ENCODE measurements at places on chromosomes 6 and 20.

DNA sequence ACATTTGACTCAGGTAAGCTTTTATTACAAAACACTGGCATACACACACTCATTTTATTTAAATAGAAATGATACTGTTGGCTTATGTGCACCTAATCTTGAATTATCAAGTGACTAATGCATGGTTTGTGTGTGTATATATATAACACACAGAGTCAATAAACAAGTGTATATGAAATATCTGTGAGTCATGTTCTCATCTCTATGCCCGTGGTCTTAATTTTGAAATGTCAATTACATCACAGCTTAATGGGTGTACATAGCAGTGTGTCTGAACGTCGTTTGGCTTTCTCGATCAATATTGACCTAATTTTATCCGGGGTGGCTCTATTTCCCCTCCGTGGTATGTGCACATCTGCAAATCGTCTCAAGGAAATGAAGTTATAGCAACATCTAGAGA is 104.0 kb upstream of the ZFP64 start:
- no peak for DNase-seq

DNA sequence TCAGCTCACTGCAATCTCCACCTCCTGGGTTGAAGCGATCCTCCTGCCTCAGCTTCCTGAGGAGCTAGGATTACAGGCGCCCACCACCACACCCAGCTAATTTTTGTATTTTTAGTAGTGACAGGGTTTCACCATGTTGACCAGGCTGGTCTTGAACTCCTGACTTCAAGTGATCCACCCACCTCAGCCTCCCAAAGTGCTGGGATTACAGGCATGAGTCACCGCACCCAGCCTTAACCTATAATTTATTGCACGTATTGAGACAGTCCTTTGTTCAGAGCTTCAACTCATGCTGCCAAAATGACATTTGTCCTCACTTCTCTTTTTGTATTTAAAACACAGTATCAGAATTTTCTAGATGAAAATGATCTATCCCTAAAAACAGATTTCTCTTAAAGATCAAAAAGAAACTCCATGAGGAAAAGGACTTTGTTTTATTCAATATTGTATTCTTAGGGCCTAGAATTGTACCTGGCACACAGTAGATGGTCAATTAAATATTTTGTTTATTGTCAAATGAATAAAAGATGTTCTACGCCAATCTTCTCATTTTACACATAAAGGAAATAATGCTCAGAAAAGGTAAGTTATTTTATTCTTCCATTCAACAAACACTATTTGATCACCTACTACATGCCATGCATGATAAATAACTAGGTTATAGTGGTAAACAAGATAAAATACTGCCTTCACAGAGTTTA is 10.8 kb downstream of the SERAC1 start:
- no peak for DNase-seq

GRCh38 chr6:104484626-104485025 is 375.1 kb downstream of the HACE1 start:
- no peak for DNase-seq

- DNase-seq = no peak
These were observed 58.8 kb upstream of the CNKSR3 start for GRCh38 chr6:154569156-154569862.

GRCh38 chr6:132687306-132687705 is 26.5 kb downstream of the VNN1 start:
- no peak for DNase-seq

DNA sequence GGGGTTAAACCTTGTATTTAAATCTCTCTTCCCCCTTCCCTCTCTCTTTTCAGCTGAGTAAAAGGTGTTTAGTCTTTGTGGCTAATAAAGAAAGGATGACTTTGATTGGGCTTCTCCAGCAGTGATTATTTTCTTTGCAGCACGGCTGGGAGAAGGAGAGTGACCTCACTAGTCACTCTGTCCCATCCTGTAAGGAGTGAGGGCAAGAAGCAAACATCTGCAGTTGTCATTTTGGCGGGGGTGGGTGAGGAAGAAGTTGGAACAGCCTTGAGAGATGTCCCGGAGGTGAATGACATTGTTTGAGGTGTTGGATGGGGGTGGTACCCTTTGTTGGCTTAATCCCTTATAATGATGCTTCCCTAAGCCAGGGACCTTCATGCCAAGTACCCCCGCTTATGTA is 223.6 kb downstream of the EYA2 start:
- no peak for DNase-seq

- DNase-seq = no peak
These were observed 253.1 kb downstream of the C6orf118 start for GRCh38 chr6:165056292-165056691.

DNA sequence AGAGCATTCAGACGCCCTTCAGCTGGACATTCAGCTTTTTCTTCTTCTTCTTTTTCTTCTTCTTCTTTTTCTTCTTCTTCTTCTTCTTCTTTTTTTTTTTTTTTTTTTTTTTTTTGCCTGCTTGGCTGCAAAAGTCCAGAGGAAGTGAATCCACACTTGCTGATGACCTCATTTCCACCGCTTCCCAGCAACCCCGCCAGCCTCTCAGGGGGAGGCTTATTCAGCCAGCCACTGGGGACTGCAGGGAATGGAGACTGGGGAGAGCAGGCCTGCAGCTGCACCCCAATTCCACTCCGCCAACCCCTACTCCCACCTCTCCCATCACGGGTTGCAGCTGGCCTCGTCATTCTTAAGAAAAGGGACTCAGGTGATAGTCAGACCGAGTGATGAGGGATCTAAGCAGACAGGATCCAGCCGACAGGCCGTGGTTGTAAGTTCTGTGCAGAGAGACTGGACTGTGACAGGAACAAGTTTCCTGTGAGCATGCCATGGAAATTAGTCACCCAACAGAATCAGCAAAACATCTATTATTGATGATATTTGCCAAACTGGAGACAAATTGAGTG is 59.0 kb upstream of the QKI start:
- DNase-seq = peak; percentile 37

DNA sequence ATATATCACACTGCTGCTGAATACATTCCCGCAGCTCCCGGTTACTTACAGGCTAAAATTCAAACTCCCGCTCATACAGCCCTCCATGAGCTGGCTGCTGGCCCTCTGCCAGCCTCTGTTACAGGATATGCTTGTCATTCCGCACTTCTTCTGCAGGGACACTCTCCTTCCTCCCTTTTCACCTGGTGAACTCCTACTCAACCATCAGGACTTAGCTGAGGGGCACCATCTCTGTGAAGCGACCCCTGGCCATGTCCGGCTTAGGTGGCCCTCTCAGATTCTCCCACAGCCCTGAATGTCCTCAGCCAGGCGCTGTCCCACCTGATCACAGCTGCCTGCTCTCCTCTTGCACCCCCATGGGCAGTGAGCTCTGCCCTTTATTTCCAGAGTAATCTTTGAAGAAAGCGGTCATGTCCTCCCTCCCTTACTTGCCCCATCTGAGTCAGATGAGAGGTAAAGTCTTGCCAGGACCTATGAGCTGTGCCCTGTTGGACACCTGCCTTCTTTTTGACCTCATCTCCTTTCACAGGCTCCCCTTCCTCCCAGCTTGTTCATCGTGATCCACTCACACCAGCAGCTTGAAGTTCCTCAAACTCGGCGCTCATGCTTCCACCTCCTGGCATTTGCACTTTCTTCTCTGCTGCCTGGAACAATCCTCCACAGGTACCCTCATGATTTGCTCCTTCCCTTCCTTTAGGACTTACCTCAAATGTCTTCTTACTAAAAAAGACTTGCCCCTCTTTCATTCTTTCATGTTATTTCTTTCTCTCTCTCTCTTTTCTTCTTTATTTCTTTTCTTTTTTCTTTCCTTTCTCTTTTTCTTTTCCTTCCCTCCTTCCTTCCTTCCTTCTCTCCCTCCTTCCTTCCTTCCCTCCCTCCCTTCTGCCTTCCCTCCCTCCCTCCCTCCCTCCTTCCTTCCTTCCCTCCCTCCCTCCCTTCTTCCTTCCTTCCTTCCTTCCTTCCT is 5.6 kb downstream of the CYP24A1 start:
- no peak for DNase-seq

DNA sequence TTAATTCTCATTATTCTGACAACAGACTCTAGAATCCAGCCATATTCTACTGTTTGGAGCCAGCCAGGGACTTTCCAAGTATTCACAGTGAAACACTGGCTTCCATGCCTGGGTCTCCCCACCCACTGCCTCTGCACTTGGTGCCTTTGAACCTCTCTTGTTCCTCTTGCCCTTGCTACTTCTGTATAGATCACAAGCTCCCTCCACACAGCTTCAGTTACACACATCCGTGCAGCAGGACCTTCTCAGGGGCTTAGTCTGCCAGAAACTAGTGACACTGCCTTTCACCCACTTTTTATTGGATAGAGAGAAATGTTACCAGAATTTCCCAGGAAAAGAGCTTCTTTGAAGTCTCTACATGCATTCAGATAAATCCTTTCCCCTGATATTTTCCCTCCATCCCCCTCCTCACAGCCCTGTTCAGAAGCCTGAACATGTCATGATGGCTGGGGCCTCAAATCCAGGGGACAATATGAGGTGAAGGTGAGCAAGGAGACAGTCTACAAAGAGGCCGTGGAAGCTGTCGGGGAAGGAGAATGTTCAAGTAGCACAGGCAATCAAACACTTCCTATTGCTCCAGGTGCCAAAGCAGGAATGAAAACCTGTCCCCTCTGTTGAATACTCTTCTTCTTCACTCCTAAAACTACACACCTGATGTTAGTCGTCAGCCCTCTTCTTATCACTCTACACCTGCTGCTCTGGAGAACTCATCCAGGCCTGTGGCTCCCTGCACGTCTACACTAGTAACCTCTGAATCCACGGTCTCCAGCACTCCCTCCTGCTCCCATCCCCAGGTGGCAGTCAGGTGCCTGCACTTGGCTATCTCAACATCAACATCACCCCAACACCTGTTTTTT is 20.2 kb upstream of the HLA-DOA start:
- DNase-seq = no peak

DNA sequence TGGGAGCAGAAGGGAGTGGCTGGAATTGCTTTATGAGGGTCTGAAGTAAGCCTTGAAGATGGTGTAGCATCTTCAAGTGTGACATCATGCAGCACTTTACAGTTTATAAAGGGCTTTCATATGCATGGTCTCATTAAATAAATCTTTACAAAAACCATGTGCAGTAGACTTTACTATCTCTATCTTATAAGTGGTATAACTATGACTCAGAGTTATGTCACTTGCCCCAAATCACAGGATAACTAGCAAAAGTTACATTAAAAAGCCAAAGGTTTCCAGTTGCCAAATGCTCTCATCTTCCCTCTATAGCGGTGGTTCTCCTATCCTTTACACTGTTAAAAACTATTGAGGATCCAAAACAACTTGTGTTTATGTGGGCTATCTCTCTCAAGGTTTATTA is 687.7 kb upstream of the MARCKS start:
- no peak for DNase-seq

DNA sequence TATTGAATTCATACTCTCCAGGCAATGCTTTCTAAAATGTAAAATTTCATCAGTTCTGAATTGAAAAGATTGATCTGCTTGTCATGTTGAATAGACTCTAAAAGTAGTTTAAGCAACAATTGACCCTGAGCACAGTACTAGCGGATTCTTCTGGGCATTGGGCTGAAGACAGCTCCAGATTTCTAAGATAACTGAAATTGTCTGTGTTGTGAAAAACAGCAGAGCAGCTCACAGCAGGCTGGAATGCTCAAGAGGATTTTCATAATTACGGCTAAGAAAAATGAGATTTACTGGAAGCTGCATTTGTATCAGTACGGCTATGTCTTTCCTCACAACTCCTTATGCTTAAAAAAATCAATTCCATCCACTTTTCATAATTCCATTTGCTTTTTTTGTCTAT is 373.7 kb downstream of the HACE1 start:
- peak; percentile 56 for DNase-seq

DNA sequence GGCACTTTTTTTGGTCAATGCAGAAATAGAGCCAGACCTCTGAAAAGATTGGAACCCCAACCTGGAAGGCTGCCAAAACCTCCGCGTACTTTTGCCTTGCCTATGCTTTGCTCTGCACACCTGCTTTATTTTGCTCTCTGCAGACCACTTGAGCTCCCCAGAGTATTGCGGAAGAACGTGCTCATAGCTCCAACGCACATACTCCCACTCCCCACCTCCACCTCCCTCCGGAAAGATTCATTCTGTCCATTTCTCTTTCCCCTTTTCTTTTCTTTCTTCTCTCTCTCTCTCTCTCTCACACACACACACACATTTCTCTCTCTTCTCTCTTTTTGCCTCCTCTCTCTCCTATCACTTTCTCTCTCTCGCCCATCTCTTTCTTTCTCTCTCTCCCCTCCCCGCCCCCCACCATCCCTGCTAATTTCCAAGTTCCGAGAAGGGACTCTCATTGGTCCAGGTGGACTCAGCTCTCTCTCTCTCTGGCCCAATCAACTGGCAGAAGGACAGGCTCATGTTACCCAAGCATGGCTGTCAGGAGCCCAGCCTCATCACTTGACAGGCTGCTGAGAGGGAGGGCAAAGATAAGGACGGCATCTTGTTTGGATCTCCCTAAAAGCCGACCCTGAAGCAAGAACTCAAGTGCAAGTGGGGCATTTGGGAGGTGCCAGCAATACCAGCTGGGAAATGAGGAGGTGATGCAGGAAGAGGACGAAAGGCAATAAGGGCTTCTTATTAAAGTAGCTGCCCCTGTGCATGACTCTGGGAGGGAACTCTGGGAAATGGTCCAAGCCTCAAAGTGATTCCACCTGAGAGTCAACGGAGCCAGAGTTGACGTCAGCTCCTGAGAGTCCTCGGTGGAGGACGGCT is 246.1 kb downstream of the LY86 start:
- DNase-seq = no peak

- no peak for DNase-seq
These were observed 3.2 kb upstream of the DYNLRB1 start for GRCh38 chr20:34512955-34513419.

DNA sequence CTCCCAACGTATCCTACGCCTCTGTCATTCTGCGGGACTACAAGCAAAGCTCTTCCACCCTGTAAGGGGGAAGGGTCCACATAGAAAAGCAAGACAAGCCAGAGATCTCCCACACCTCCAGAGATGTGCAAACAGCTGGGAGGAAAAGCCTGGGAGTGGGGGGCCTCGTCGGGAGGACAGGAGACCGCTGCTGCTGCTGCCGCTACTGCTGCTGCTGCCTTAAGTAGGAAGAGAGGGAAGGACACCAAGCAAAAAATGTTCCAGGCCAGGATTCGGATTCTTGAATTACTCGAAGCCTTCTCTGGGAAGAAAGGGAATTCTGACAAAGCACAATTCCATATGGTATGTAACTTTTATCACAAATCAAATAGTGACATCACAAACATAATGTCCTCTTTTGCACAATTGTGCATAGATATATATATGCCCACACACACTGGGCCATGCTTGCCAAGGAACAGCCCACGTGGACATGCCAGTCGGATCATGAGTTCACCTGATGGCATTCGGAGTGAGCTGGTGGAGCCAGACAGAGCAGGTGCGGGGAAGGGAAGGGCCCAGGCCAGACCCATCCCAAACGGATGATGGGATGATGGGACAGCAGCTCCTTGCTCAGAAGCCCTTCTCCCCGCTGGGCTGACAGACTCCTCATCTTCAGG is 108.8 kb upstream of the RAB32 start:
- no peak for DNase-seq

- no peak for DNase-seq
These were observed at the start of gene PRRC2A for GRCh38 chr6:31620586-31621319. Gene PRRC2A (plus strand): TSS chr6:31620715. CDS start chr6:31622790, 2,075 bp downstream.

DNA sequence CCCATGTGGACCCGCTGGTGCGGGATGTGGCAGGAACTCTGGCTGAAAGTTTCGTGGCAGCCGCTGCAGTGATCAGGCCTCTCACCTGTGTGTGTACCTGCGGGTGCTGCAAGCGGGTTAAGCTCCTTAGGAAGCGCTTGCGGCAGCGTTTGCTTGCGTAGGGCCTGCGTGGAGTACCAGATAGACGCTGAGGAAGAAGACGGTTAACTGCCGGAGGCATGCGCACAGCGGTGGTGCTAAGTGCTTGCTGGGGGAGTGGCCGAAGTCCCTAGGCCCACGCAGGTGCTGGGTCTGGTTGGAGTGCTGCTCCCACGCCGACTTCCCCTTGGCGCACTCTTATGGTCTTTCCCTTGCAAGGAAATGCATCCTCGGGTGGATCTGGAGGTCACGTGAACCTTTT is 23.0 kb downstream of the ZSCAN31 start:
- DNase-seq = no peak
